Esophagus muscularis mucosa (tissue), 4 donors: ENCODE measurements at places on chromosomes 12 and 14.

DNA sequence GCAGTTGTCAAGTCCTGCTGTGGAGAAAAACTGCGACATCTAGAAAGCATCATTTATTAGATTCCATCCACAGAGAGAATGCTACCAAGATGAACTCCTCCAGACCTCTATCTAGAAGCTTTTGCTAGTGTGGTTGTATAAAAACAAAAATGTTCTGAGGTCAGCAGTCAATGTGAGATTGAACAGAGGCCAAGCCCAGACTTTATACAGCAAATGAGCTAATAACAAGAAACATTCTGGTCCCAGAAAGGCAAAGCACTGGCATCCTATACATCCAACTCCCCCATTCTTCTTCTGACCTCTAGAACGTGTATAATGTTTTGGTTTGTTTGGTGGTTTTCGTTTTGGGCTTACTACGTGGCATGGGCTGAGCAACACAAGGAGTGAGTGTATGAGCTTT, 26.7 kb upstream of the RIN3 start:
- no peak for DNase-seq

DNA sequence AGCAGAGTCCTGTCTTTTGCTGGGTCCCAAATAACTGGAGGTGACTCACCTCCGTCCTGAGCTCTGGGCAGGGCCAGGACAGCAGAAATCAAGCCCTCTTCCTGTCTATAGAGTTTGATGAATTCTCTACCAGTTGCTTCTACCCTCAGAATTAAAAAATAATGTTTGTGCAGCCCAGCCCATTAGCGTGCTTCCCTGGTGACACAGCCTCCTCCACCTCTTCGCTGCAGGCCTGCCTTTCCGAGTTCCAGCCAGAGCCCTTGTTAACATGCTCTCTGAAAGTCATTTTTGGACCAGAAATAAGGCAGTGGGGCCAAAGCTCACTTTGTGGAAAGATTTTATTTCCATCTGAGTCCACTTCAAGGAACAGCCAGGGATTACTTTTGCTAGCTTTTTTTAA, 94.0 kb downstream of the TBX5 start:
- no peak for DNase-seq

- DNase-seq: no peak
Observed at GRCh38 chr14:62206456-62206855, 444.2 kb downstream of the SNAPC1 start.

- DNase-seq: no peak
Observed at GRCh38 chr14:105356927-105357326, 41.4 kb upstream of the TEX22 start.

- DNase-seq: peak; percentile 47
Observed at GRCh38 chr12:3725388-3726115, 27.4 kb downstream of the CRACR2A start.

GRCh38 chr12:82555699-82556098, 131.0 kb upstream of the TMTC2 start:
- no peak for DNase-seq

DNA sequence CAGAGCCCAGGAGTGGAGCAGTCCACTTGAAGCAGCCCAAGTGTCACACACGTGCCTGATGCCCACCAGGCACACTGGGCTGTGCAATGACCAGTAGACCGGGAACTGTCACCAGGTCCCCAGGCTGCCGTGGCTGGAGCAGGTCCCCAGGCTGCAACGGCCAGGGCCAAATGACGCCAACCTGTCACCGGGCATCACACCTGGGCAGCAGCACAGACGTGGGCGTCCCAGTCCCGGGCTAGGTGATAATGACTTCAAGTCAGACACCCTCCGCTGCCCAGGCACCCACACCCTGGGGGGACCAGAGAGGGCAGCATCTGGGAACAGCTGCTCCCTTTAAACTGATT, 30.6 kb upstream of the MMP17 start:
- DNase-seq: no peak

- DNase-seq: no peak
Observed at GRCh38 chr14:64005822-64006221, 153.0 kb downstream of the SYNE2 start.

DNA sequence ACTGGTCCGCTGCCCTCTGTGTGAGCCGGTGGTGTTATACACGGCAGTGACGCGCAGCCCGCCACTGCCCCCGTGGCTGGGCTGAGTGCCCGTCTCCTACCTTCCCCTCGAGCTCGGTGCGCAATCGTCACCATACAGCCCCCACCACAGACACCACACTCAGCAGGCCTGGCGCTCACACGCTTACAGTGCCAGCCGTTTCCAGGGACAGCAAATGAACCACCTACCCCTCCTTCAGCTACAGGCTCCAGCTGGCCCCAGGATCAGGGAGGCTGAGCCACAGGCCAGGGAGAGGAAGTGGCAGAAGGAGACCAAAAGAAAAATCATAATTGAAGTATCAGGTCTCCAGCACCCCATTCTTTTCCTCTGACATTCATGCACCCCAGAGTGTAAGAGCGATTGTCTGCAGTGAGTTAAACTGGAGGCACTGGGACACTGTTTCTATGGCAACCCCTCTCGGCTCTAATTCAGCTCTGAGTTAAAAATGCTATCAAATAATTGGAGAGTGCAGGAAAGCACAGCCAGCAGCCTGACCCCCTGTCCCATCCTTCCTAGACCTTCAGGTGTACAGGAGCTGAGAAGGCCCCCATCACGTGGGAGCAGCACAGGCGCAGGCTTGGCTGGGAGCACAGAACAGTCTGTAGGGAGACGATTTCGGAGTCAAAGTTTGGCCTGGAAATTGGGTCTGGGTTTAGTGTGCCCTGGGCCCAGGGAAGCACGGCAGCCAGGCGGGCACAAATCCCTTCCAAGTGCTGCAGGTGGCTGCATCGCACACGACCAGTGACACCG, 18.0 kb downstream of the LRTM2 start:
- DNase-seq: no peak

DNA sequence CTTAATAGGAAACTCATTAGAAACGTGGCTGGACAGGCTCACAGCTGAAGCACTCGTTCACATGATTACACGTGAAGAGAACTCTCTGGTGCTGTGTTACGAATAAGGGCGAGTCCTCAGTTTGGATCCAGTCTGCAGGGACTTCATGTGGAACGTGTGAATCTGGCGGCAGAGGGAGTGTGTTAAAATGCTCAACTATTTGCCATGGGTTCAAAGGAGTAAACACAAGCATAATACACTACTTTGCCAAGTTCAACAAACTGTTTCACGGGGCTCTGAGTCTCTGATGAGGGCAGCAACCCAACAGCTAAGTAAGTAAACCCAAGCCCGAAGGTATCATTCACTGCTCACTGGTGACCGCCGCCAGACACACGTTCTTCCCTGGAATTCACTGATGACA, 42.4 kb downstream of the NUAK1 start:
- DNase-seq: no peak
